ENCODE measurements at places on chromosomes 6 and 20.

- peak; percentile 39 for DNase-seq
Measured at GRCh38 chr6:27161946-27162603, 85.4 kb upstream of the PRSS16 start.

DNA sequence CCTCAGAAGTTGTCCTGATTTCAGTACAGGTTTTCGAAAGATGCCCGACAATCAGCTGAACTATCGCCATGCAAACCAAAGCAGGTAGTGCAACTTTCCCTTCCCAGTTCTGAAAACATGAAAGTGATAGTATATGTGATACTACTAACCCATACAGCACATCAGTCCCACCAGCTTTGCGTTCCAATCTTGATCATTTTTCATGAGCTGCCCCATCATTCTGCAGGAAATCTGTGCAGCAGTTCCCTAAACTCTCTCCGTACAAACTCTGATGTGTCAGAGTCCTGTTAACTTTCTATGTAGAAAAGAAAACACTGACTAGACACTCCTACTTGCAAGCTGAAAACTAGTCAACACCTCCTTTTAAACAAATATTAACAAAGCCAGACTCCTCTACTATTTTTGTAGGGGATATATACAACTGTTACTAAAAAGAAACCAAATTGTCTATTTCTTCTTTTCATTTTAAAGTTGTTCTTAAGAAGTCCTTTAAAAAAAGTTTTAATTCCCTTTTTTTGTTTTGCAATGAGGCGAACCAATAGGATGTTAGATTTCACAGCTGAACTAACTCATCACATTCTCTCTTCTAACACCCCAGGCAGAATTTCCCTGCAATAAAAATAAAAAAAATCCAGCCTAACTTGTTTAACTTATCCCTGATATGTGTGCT is 99.6 kb upstream of the DST start:
- no peak for DNase-seq

GRCh38 chr6:159480471-159480870 is 212.6 kb downstream of the SOD2 start:
- no peak for DNase-seq

- DNase-seq, result no peak
Measured at GRCh38 chr20:55540486-55540885, 464.8 kb downstream of the CBLN4 start.

DNA sequence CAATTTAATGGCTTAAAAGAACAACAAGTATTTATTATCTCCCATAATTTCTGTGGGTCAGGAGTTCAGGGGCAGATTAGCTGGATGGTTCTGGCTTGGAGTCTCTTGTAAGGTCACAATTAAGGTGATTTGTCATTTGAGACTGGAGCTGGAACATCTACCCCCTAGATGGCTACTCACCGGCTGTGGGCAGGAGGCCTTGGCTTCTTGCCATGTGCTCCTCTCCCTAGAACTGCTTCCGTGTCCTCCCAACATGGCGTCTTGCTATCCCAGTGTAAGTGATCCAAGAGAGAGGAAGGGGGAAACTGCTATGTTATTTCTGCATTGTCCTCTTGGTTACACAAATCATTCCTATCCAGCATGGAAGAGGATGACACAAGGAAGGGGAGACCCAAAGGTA is 210.2 kb upstream of the ECI2 start:
- DNase-seq, result no peak

DNA sequence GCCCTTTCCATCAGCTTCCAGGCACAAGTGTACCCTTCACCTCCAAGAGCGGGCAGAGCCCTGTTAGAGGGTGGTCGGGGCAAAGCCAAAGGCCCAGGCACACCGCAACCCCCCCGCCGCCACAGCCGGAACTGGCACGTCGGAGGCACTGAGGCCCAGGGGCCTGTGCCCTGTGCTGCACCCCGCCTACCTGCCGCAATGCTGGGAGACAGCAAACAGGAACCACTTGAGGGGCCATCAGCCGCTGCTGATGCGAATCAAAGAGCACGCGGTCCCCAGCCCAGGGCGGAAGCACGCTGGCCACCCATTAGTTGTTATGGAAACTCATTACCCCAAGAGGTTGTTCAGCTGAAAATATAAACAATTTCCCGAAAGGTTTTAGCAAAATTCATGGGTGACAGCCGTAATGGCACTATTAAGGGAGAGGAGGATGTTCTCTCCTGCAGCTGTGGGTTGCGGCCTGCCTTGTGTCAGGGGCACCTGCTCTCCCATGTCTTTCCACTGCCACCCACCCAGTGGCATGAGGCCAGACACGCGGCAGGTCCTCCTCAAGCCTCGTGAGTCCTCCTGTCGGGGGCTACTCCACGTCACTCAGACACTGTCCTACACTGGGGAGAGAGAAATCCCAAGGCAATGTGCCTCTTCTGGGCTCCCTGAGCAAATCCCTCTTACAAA is 65.3 kb downstream of the EDN3 start:
- DNase-seq, result no peak

DNA sequence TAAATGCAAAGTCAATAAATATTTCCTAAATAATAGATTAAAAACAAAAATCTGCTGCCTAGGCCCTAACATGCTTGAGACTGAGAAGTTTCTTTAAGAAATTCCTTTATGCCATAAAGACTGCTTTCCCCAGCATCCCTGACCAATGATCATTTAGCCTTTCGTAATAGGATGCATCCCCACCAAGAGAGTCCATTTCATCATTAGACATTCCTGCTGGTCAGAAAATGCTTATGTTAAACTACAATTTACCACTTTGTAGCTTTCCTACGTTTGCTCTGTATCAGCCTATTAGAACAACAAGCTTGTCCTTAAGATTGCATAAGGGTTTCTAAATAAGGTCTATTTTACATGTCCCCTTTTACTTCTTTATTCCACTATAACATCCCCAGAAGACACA is 59.8 kb upstream of the HSF2 start:
- no peak for DNase-seq

GRCh38 chr6:118263921-118264486 is 284.1 kb upstream of the PLN start:
- no peak for DNase-seq

DNA sequence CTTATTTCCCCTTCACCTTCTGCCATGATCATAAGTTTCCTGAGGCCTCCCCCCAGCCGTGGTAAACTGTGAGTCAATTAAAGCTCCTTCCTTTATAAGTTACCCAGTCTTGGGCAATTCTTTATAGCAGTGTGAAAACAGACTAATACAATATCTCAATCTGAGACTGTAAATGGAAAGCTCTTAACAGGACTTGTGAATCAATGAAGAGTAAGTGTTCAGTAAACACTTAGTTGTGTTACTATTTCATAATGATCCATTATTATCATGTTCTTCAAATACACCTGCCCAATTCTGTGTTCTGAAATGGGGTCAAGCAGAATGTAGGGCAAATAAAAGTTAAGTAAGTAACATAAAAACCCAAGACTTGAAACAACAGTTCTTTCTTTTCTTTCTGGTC is 266.2 kb downstream of the TENT5A start:
- no peak for DNase-seq
